Hematopoietic multipotent progenitor cell treated with erythropoietin and hydrocortisone succinate and interleukin-3 and kit ligand, for 15 days (in vitro differentiated cells): ENCODE measurements at places on chromosomes 11 and 22.

GRCh38 chr11:70297341-70297740 is 26.9 kb downstream of the PPFIA1 start:
- no peak for DNase-seq

GRCh38 chr11:86396396-86396795 is 21.7 kb downstream of the CCDC81 start:
- DNase-seq: no peak

DNA sequence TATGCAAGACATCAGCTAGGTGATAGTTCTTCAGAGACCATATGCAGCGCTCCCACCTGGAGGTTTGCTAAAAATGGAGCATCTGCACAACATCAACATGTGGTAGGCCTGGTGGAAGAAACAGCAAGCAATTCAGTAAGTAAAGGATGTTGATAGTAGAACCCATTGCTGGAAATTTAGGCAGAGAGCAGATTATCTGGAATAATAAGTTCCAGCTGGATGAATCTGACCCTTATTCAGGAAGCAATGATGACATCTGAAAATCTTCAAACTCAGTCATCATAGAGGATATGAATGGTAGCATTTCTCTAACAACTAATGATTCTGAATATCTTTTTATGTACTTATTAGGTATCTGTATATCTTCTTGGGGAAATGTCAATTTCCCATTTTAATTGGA is 225.2 kb upstream of the ANO3 start:
- DNase-seq: no peak

DNA sequence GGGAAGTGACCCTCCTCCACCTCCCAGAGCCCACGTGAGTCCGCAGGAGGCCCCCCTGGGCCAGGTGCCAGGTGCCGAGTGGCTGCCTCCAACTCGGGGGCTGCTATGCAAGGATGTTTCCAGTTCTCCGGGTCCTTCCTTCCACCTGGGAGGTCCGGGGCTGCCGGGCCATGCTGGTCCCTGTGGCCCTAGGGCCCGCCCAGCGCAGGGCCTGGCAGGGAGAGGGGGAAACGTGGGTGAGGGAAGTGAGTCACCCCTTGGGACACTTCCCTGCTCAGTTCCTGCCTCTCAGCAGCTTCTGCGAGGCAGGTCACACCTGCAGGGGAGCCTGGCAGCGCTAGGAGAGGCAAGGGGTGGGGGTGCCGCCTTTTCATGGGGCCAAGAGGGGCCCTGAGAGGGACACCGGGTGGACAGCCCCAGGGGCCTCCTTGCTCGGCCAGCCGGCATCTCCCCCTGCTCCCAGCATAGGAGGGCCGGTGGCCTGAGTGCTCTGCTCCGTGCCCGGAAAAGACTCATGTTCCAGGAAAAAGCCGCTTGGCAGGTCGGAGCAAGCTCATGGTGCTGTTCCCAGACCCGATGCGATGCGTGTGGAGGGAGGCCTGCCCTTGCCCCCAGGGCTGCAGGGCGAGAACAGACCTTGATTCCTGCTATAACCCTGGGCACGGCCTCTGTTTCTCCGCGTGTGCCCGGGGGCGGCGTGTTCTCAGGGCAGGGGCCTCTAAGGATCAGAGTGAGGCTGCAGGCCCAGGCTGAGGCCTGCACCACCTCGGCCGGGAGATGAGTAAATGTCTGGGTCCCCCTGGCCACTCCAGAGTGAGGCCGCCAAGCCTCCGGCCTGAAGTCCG is 30.3 kb upstream of the WNT7B start:
- DNase-seq: no peak

DNA sequence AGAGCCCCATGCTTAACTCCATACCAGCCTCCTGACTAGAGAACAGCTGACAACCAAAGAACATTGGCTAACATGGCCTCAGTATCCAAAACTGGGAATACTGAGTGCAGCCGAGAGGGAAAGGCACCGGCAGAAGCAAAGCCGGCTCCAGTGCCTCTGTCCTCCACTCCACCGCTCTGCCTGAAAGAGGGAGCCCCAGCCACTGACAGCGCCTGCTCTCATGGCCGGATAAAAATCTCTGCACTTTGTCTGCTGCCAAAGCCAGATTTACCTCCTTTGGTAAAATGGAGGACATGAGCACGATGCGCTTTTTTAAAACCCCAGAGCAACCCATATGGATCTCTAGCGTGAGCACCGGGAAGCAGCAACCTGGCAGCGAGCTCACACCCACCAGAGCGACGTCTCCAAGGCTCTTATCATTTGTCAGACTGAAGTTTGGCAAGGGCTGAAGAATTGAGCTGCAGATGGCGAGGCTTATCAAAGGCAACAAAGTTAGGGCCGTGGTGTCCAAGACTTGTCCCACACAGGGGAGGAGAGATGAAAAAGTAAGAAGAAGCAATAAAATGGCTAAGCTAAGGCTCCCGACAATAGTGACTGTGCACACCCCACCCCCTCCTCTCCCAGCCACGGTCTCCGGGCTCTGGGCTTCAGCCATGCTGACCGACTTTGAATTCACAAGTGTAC is 71.4 kb downstream of the EFCAB6 start:
- DNase-seq: peak; percentile 54

GRCh38 chr11:83054001-83054400 is 17.7 kb downstream of the RAB30 start:
- DNase-seq: no peak

DNA sequence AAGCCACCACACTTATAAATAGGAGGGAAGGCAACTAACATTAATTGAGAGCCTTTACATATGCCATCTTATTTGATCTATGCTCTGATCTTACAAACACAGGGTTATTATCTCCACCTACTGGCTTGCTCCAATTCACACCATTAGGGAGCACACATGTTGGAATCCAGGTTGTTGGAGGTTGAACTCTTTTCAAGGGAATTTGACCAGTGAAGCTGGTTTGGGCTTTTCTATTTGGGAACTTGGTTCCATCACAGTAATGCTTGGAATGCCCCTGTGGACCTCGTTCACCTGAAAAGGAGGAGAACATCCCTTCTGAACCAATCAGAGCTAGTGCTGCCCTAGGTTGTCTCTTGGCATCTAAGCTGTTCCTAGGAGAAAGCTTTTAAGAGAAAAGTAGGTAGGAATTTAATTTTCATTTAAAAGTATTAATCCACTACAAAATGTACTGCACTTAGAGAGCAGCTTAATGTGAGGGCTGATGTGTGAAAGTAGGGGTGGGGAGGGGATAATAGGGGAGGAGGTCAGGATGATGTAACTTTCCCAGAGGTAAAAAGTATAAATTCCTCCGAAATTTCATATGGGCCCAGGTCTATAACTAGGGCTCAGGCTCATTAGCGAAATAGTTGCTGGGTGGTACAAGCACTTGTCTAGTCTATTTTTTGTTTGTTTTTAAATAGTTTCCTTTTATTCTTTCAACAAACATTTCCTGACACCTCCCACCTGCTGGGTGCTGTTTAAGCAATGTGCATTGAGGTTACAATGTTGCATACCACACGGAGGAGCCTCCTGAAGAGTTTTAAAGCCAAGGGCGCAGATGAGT is 7.6 kb upstream of the MICAL2 start:
- no peak for DNase-seq

DNA sequence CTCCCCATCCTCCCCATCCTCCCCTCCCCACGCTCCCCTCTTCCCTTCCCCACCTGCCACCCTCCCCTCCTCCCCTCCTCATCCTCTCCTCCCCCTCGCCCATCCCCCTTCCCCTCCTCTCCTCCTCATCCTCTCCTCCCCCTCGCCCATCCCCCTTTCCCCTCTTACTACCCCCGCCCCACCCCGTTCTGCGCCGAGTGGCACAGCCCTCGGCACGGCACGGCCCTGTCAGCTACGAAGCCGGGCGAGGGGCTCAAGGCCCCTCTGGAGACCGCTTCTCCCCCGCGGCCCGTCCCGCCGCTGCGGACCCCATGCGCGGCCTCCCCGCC is 449.9 kb downstream of the OPCML start:
- no peak for DNase-seq

DNA sequence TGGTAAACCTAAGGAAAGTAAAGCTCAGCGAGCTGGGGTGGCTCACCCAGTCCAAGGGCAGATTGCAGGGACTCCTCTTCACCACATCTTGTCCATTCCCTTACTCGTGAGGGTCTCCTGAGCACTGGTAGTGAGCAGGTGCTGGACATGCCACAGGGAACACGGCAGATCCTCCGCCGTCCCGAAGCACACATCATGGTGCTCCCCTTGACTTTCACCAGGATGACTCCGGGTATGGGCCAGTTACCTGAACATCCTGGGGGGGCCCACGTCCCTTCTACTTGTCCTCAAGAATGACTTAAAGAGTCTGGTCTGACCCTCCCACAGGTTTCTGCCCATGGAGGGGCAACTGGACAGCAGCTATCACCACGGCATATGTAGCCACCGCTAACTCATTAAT is 8.0 kb upstream of the SF1 start:
- DNase-seq: no peak

DNA sequence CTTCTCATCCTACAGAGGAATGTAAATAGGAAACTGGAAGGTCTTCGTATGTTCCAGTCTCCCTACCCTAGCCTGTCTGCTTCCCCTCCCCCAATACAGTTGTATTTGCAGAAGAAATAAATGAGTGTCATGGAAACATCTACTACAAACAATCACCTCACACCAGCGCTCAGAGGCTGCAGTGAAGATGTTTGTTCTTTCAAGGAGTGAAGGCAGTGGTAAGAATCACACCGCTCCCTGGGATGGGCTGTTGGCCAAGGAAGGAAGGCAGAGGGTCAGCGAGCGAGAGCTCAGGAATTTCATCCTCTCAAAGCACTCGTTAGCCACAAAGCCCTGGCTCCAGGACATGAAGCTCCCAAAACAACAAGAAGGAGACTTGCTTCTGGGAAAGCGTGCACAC is 1.1 kb upstream of the IGSF9B start:
- DNase-seq: no peak

DNA sequence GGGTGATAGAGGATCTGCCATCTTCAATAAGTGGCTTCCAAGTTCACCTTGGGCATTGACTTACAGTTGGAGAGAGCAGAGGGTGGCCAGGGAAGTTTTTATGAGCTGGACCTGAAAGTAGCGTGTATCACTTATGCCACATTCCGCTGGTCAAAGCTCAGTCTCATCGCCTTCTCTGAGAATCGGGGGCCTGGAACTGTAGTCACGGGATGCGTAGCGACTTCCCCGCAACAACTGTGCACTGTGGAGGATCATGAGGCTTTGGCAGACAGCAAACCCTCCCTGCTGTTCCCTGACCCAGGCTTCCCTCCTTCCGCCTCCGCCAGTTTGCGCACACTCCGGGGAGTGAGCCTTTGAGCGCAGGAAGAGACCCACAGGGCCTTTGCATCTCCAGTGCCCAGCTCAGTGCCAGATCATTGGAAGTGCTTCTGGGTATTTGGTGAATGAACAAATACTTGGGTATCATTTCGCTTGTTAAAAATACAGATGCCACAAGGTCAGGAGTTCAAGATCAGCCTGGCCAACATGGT is 95.5 kb downstream of the CEP164 start:
- no peak for DNase-seq

DNA sequence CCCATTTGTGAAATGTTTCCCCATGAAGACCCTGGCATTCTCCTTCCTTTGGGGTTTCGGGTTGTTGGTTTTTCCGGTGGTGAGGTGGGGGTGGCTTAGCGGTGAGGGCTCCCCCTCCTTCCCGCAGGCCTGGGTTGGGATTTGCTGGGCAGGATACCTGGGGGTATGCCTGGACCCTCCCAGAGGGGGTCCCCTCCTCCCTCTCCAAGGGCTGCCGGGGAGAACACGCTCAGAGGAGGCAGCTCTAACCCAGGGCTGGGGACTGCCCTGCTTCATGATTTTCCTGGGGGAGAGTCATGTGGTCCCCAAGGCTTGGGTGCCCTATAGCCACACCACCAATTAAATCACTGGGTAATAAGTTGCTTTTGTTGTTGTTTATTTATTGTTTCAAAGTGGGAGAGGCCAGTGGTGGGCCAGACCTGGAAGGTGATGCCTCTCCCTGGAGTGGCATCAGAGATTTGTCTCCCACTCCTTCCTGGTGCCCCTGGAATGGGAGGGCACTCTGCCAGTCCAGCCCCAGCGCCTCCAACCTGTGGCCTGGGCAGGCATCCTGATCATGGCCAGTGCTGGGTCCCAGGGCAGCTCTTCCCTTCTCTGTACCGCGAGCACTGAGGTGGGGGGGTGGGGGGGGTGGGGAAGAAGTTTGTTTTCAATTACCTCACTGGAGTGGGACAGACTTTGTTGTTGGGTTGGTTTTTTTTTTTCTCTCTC is 1.3 kb upstream of the CLCF1 start:
- no peak for DNase-seq

DNA sequence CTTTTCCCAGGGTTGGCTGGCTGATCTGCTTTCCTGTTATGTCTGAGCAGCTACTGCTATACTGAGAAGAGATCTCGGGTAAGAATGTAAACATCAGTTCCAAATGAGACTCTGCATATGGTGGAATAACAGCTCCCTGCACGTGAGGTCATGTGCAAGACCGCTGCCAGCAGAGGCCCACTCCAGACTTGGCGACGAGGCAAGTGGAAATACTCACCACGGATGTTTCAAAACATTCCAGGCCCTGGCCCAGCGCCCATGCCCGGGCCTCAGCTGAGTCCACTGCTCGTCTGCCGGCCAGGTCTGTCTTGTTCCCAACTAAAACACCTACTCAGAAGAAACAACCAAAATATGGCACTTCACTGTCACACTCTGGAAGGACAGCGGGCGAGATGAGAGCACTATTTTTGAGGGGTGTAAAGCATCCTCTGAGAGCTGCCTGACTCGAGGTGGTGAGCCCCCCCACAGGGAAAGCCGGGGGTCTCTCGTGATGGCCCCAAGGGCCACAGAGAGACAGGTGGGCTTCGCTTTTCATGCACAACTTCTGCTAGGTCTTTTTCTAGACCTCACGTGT is 13.1 kb downstream of the IFT27 start:
- no peak for DNase-seq

DNA sequence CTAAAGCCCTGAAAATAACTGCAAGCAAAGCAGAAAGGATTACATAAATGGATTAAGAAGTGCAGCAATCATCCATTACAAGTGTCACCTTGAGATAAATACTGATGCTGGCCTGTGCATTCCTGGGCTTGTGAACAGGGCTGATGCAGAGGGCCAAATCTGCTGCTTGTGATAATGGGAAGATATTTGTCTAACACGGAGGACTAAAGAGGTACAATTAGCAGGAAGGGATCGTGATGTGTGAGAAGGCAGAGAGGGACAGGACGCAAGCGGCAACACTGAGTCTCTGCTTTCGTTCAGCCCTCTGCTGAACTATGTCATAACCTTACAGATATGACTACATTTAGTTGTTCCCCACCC is 107.7 kb upstream of the DDI1 start:
- DNase-seq: no peak

DNA sequence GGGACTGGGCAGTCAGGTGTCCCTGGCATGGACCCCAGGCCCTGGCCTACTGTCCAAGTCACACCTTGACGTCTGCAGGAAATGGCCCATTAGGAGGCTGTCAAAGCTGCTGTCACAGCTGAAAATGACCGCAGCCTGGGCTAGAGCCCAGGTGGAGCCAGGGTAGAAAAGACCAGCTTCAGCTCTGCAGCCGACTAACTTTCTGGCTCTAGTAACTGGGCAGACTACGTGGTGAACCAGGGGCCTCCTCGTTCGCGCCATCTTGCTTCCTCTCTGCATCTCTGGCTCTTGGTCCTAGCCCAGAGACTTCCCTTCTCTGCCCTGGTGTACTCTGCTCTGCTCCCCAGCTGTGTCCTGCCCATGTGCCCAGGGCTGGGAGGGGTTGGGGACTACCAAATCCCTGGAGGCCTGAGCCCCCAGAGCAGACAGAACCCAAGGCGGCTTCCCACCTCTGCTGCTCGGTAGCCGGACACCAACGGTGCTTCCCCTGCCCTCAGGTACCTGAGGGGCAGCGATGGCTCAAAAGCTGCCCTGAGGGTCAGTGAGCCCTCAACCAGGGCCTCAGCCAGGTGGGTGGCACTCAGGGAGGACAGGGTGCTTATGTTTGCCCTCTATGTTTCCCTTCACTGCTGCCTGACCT is 19.7 kb downstream of the SART1 start:
- DNase-seq: no peak
